Left colon (tissue), 2 donors: ENCODE measurements at places on chromosomes 4 and X.

- no peak for DNase-seq
Measured at GRCh38 chrX:134501941-134502340, 42.0 kb downstream of the HPRT1 start.

GRCh38 chr4:153241970-153242838, 38.0 kb downstream of the TRIM2 start:
- no peak for DNase-seq

- no peak for DNase-seq
Measured at GRCh38 chr4:113618205-113618604, 143.3 kb downstream of the CAMK2D start.

GRCh38 chrX:16431266-16431665, 218.7 kb upstream of the S100G start:
- DNase-seq: no peak

DNA sequence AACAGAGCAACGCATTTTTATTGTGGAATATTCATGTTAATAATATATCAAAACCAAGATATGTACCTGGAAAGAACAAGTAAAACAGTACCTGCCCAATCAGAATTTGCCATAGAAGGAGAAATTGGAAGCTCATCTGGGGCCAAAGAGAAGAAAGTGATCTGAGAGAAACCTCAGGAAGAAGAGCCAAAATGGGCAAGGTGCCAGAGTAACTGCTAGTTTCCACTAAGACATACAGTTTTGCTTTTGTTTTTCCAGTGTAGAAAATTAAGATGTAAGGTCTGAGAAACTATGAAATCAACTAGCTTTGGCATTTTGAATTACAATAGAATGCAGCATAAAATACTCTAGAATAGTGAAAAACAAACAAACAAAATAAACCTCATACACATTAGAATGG, 2201.2 kb downstream of the ARAP2 start:
- no peak for DNase-seq

- no peak for DNase-seq
Measured at GRCh38 chr4:93749292-93749761, 79.2 kb upstream of the ATOH1 start.

GRCh38 chr4:140149846-140150635, 3.9 kb downstream of the MAML3 start:
- peak; percentile 88 for DNase-seq

GRCh38 chr4:169228076-169228475, 42.7 kb downstream of the SH3RF1 start:
- no peak for DNase-seq

- no peak for DNase-seq
Measured at GRCh38 chrX:915427-916229, 285.0 kb downstream of the SHOX start.

GRCh38 chr4:177680308-177680707, 238.1 kb upstream of the AGA start:
- no peak for DNase-seq

- no peak for DNase-seq
Measured at GRCh38 chr4:37690976-37691375, 4.8 kb upstream of the RELL1 start.

DNA sequence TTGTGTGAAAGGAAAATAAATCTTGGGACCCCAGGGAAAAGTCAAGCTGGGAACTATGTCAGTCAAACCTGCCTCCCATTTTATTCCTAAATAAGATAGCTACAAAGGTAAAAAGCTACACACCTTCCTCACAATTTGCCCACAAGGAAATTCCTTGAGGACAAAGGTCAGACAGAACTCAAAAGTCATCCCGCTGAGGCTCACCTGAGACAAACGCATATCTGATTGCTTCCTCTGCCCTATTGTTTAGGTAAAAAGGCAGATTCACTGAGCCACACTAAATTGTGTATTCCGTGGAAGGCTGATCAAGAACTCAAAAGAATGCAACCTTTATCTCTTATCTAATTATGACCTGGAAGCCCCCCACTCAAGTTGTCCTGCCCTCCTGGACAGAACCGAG, 58.7 kb upstream of the MAML3 start:
- no peak for DNase-seq

DNA sequence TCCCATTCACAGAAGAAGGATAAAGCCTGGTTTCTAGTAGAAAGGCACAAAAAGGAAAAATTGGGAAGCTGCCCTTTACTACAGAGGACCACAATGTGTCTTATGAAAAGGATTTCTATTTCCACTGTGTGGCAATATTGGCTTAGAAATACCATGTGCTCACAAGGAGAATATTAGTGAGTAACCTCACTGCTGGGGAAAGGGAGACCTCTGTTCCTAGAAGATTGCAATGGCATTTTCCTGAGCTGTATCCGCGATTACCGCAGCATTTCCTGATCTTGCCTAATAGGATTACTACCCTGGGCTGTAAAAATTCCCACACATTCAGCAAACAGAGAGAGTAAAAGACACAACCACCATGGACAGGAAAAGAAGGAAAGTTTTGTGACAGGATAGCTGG, 308.8 kb upstream of the TECRL start:
- DNase-seq: no peak

- peak; percentile 17 for DNase-seq
Measured at GRCh38 chrX:72094894-72095293, 36.8 kb downstream of the RTL5 start.

GRCh38 chr4:174714393-174715211, 114.4 kb downstream of the GLRA3 start:
- peak; percentile 11 for DNase-seq
